ENCODE measurements at places on chromosomes 2 and 18.

DNA sequence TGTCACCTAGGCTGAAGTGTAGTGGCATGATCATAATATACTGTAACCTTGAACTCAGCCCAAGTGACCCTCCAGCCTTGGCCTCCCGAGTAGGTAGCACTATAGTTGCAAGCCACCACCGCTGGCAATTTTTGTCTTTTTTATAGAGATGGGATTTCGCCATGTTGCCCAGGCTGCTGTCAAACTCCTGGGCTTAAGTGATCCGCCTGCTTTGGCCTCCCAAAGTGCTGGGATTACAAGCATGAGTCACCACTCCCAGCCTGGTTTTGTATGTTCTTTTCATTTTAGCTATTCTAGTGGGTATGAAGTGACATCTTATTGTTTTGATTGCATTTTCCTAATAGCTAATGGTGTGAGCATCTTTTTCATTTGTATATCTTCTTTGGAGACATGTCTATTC, 11.3 kb upstream of the EXOC6B start:
- no peak for DNase-seq

DNA sequence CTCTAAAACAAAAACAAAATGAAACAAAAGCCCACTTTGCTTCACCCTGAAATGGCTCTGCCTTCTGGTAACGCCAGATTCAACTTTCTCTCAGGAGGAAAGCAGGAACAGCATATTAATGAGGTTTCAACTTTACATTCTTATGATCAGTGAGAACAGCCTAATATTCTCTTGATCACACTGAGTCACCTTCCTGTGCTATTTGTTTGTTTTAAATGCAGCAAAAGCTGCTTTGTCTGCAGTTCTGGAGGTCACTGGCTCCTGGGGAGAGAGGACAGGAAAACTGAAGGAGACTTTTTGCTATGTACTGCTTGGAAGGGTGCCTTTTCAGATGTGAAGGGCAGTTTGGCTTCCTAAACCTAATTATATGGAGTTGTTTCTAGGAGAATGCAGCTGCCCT, 48.1 kb downstream of the MAIP1 start:
- DNase-seq, result no peak

GRCh38 chr2:224334726-224335125, 67.2 kb downstream of the FAM124B start:
- DNase-seq, result no peak

GRCh38 chr2:222756362-222756831, 84.9 kb downstream of the MOGAT1 start:
- DNase-seq, result no peak

DNA sequence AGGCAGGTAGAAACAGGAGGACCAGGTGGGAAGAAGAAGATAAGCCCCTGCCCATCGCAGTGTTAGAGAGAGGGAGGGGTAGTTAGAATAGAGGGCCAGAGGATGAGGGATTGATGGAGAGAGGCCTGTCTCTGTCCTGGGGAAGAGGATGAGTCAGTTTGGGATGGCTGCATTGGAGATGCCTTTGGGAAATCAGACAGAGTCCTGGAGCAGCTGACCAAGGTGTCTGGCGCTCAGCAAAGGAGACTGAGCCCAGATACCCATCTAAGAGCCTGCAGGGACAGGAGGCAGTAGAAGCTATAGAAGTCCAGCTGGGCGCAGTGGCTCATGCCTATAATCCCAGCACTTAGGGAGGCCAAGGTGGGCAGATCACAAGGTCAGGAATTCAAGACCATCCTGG, 177.8 kb upstream of the HAAO start:
- DNase-seq, result no peak

GRCh38 chr2:37466533-37467222, 122.2 kb downstream of the QPCT start:
- DNase-seq, result no peak

DNA sequence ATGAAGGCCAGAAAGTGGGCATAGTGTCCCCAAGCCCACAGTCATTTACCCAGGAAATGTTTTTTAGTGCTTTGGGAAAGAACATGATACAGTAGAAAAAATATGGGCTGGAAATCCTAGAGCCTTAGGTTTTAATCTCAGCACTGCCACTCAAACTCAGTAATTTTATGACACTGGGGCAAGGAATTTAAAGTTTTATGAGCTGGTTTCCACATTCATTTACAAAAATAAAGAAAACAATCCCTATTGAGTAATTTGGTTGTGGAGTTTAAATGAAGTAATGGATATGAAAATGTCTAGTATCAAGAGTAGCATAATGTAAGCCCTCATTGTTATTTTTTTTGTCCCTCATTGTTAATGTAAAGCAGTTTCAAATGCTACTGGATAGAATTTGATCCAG, 51.5 kb upstream of the FRZB start:
- DNase-seq, result no peak

All from stimulated activated CD8-positive, alpha-beta memory T cell treated with anti-CD3 and anti-CD28 coated beads, Interleukin-15, amount 100 ng/mL, for 4 hours (primary cell).